Stomach (tissue), 19 donors: ENCODE measurements at places on chromosomes 1 and 21.

- no peak for DNase-seq
Observed at GRCh38 chr1:222813866-222814535, 838 bp upstream of the DISP1 start.

GRCh38 chr1:151060657-151061421 lies 642 bp downstream of the MLLT11 start:
- no peak for DNase-seq

- DNase-seq: peak; percentile 80
Observed at GRCh38 chr1:17606826-17607440, 67.4 kb downstream of the ARHGEF10L start.

DNA sequence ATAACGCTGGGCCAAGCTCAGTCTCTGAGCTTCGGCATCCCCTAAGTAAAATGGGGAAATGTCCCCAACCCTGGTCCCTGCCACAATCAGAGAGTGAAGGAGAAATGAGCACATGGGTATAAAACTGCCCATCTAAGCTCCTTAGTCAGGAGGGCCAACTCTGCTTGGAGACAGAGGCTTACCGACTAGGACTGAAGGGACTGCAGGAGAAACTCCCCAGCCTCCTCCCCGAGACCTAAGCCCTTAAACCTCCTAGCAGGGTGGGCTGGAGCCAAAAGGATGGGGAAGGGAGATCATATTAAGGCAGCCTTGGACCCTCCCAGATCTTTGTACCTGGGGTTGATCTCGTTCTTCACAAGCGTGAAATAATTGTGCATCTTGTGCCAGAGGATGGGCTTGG lies 5.5 kb downstream of the ETNK2 start:
- DNase-seq: no peak

- no peak for DNase-seq
Observed at GRCh38 chr1:43048601-43049011, 89.9 kb upstream of the SLC2A1 start.

- DNase-seq: no peak
Observed at GRCh38 chr1:201763455-201764140, 65.4 kb upstream of the IPO9 start.

- peak; percentile 56 for DNase-seq
Observed at GRCh38 chr21:44391345-44392091, 38.1 kb downstream of the TRPM2 start.

DNA sequence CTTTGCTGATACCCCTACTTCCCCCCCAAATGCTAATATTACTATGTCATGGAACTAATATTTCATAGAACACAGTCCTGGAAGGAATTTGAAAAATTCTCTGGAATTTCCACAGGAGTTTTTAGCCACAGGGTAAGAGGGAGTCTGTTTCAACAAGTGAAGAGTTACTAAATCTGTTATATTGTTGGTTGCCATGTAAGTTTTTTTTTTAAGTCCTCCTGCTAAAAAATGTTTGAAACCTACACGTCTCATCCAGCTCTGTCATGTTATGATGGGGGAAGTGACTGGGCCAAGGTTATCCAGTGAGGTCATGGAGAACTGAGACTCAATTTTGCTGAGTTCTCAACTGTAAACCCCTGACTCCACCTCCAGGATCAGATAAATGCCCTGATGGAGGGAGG lies 60.8 kb upstream of the USP24 start:
- no peak for DNase-seq
